ENCODE measurements at places on chromosomes 16 and 17. TPM values are rescaled to one million over a fixed set of nuclear protein-coding genes. Genes with fewer than 3 reads are reported as not detected.
A peak's percentile ranks its signal among the peaks of the same experiment; 100 is the strongest.

Gene ZFPM1
- 0.59 TPM for total RNA-seq

Gene EVPL
- not detected for total RNA-seq

DNA sequence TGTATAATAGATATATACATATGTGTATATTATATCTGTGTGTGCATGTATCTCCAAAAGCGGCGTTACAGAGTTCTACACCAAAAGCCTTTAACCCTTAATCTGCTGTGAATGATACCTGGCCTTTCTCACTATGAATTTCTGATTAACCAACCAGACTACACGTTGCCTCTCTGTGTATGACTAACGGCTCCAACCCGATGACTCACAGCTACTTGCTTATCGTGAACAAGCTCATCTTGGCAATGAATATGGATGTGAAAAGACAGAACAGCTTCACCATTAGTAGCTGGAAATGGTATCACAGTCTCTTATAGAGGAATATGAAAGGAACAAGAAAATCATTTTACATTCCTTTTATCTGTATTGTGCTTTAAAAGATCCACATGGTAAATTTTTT, 23.8 kb upstream of the ARHGAP44 start:
- H3K4me1 ChIP-seq, result no peaks in the 10 kb centered on the region
- no peak overlapping the region for H3K4me3 ChIP-seq
- no peaks in the 10 kb centered on the region for H3K27me3 ChIP-seq
- no peak overlapping the region for H3K27ac ChIP-seq
- no peak for DNase-seq

- H3K27me3 ChIP-seq, result no peaks in the 10 kb centered on the region
- no peak overlapping the region for H3K27ac ChIP-seq
- no peaks in the 10 kb centered on the region for H3K36me3 ChIP-seq
- no peak overlapping the region for H3K4me3 ChIP-seq
- no peak for DNase-seq
Measured at GRCh38 chr16:53966821-53967571, 263.0 kb downstream of the FTO start.

DNA sequence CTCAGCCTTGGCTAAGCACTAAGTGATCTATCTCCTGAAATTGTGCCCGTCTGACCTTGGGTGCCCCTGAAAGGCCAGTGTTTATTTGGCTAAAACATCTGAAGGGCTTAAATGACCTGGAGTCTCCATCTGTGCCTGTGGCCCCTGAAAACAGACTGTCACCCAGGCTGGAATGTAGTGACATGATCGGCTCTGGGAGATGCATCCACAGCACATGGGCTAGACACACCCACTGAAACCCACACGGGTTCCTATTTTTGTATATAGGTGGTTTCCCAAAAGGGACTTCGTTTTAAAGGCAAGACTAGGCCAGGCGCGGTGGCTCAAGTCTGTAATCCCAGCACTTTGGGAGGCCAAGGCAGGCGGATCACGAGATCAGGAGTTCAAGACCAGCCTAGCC, 13.5 kb downstream of the CEP295NL start:
- H3K27me3 ChIP-seq, result no peaks in the 10 kb centered on the region
- no peak for DNase-seq
- no peak overlapping the region for H3K4me3 ChIP-seq
- H3K27ac ChIP-seq, result peak overlapping the region; percentile 98
- H3K4me1 ChIP-seq, result peaks cover 90% of the 10 kb centered on the region

DNA sequence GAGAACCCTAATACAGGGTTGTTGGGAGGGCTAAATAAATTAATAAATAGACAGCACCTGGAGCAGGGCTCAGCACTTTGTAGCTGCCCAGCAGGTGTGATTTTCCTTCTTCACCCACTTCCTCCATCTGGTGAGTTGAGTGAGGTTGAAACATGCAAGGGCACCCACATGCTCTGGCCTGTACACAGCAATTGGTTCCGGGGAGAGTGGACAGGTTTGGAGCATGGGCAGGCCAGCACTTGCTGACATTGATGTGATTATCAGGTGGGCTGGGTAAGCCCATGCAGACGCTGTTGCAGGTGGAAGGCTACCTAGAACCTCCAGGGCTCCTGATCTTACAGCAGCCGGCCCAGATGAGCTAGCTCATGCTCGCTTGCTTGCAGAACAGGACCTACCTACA, 1.3 kb upstream of the MRTFB start:
- DNase-seq, result no peak
- no peak overlapping the region for H3K4me3 ChIP-seq
- no peaks in the 10 kb centered on the region for H3K4me1 ChIP-seq

DNA sequence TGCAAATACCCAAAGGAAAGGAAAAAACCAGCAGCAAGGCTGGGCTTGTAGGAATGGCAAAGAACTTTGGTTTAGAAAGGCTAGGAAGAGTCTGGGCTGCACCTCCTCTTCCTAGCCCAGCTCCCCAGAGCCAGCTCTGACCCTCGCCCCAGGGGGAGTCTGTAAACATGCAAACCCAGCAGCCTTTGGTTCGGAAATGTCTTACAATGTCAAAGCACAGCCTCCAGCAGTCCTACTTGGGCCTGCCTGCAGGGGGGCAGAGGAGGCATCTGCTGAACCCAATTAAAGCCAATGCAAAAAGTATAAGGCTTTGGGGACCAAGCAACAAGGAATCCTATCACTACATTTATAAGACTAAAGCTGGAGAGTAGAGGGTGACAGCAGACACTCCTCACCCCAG, 5.0 kb upstream of the FTSJ3 start:
- no peak overlapping the region for H3K4me3 ChIP-seq
- peaks cover 3% of the 10 kb centered on the region for H3K36me3 ChIP-seq
- H3K27ac ChIP-seq, result no peak overlapping the region
- H3K27me3 ChIP-seq, result no peaks in the 10 kb centered on the region
- no peak for DNase-seq

GRCh38 chr17:74271281-74271680, 2.8 kb upstream of the DNAI2 start:
- H3K27ac ChIP-seq, result peak overlapping the region; percentile 49
- H3K4me1 ChIP-seq, result peaks cover 52% of the 10 kb centered on the region
- DNase-seq, result no peak
- no peaks in the 10 kb centered on the region for H3K27me3 ChIP-seq
- no peaks in the 10 kb centered on the region for H3K36me3 ChIP-seq

DNA sequence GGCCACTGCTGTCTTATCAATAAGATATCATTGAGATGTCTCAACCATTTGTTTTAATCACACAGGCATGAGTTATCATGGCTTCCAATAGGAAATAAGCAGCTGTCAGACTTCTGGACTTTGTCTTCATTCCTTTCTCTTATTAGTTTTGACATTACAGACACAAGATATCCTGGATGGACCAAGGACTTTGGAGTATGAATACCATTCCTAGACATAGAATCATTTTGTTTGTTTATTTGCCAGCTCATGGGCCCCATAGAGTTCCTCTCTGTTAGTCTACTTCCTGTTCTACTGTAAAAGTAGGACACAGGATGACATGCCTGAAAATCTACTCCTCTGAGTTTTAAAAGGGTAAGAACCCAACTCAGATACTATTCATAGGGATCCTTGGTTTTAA, 77.7 kb upstream of the KCNJ16 start:
- no peak for DNase-seq
- H3K27me3 ChIP-seq, result no peaks in the 10 kb centered on the region
- no peaks in the 10 kb centered on the region for H3K4me1 ChIP-seq

Data from tibial nerve (tissue), 4 donors.